ENCODE measurements at places on chromosomes 3 and 15. TPM values are rescaled to one million over a fixed set of nuclear protein-coding genes. Genes with fewer than 3 reads are reported as not detected.

DNA sequence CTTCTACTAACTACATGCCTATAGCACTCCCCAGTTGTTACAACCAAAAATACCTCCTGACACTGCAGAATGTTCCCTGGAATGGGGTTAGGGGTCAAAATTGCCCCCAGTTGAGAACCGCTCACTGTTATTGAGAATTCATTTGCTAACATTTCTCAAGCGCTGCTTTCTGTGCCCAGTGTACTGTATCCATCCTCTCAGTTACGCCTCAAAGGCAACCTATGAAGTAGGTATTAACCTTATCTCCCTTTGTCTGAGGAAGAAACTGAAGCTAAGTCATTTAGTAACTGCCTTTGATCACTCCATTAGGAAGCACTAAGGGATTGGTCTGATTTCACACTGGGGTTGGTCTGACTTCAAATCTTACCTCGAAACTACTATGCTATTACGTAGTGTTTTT is 70.1 kb downstream of the CADPS start:
- H3K27ac ChIP-seq, result no peak overlapping the region
- no peaks in the 10 kb centered on the region for H3K27me3 ChIP-seq
- H3K4me3 ChIP-seq, result no peak overlapping the region
- DNase-seq, result no peak
- H3K4me1 ChIP-seq, result no peaks in the 10 kb centered on the region
- H3K36me3 ChIP-seq, result no peaks in the 10 kb centered on the region

OSTN gene
- total RNA-seq, result not detected

DNA sequence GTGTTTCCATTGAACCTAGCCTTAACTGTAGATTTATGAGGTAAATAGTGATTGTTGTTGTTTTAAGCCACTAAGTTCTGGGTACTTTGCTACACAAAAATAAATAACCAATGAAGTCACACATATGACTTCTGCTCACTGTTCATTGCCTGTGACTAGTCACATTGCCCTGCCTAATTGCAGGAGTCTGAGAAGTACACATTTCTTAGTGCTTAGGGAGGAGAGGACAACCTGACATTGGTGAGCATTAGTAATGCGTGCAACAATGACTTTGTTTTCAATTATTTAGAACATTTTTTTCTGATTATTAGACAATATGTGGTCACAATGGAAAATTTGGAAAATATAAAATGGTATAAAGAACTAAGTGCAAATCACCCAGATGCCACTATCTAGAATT is 133.2 kb upstream of the DAZL start:
- H3K27ac ChIP-seq, result no peak overlapping the region
- H3K36me3 ChIP-seq, result no peaks in the 10 kb centered on the region
- H3K27me3 ChIP-seq, result no peaks in the 10 kb centered on the region
- no peaks in the 10 kb centered on the region for H3K4me1 ChIP-seq
- H3K4me3 ChIP-seq, result no peak overlapping the region

GRCh38 chr3:61861410-61861809 is 300.0 kb downstream of the PTPRG start:
- peaks cover 2% of the 10 kb centered on the region for H3K27me3 ChIP-seq

DNA sequence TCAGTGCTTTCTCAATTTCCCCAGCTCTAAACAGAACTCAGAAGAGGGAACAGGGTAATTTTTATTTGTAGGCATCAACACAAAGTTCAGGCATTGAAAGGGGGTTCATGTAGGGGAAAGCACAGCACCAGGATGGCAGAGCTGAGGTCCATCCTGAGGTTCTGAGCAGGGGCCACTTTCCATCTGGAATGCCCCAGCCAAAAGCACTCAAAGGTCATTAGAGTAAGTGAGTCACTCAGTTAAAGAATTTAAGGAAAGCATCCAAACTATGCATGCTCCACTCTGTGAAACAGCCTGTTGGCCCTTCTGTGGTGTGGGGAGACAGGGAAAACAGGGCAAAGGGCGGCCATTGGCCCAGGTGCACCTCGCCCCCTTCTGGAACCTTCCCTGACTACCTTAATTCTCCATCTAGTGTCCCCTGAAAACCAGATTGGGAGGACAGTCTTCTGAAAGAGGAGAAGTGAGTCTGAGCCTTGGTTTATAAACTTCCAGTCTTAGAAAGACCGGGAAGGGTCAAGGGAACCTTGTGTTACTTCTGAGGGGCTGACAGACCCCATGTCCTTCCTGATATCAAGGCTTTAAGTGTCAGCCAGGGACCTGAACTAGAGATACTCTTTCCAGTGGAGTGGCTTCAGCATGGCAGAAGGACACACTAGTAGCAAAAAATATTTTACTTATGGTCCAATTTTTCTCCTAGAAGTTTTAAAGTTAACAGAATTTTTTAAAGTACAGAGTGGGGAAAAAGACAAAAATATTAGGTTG is 133.3 kb downstream of the MYLK start:
- H3K4me3 ChIP-seq, result no peak overlapping the region
- no peak for DNase-seq
- no peaks in the 10 kb centered on the region for H3K36me3 ChIP-seq
- H3K27ac ChIP-seq, result no peak overlapping the region
- H3K27me3 ChIP-seq, result peaks cover 2% of the 10 kb centered on the region

ARHGAP31 gene
- total RNA-seq, result 11.0 TPM

C3orf70 gene
- 0.05 TPM for total RNA-seq

KNL1 gene
- total RNA-seq, result 25.3 TPM

RHO gene
- total RNA-seq, result not detected

GRCh38 chr3:151903501-151903991 is 30.1 kb downstream of the SUCNR1 start:
- no peaks in the 10 kb centered on the region for H3K36me3 ChIP-seq
- no peak for DNase-seq
- H3K4me1 ChIP-seq, result peaks cover 7% of the 10 kb centered on the region
- no peak overlapping the region for H3K27ac ChIP-seq
- H3K4me3 ChIP-seq, result no peak overlapping the region
- H3K27me3 ChIP-seq, result peaks cover 15% of the 10 kb centered on the region

KCNMB2 gene
- total RNA-seq, result not detected

DNA sequence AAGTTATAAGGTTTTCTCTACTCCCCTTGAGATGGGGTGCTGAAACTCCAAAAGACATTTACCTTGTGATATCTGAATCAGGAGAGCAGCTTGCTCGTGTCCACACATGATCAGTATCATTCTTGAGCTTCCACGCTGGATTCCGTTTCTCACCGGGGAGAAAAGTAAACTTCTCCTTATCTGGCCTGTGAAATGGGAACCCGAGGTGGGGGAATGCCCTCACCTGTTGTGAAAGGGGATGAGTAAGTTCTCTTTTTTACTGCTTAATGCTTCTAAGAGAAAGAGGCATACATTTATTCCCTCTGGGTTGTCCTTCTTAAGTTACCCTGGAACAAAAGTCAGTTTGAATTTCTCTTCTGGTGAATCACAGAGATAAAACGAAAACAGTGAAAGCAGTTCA is 440.5 kb upstream of the ADAMTS9 start:
- no peaks in the 10 kb centered on the region for H3K4me1 ChIP-seq
- H3K4me3 ChIP-seq, result no peak overlapping the region
- no peaks in the 10 kb centered on the region for H3K27me3 ChIP-seq
- H3K27ac ChIP-seq, result no peak overlapping the region

IL17RE gene
- total RNA-seq, result 1.1 TPM

DNA sequence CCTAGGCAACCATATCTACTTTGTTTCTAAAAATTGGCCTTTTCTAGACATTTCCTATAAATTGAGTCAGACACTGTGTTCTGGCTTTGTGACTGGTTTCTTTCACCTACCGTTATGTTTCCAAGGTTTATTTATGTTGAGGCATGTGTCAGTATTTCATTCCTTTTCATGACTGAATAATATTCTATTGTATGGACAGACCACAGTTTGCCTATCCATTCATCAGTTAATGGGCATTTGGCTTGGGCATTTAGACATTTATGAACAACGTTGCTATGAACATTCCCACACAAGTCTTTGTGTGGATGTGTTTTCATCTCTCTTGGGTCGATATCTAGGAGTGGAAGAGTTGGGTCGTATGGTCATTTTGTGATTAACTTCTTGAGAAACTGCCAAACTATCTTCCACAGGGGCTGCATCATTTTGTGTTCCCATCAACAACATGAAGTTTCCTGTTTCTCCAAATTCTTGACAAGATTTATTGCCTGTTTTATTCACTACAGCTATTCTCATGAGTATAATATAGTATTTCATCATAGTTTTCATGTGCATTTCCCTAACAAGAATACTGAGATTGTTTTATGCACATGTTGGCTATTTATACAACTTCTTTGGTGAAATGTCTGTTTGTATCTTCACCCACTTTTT is 3.5 kb upstream of the EFCC1 start:
- no peak overlapping the region for H3K27ac ChIP-seq
- no peak overlapping the region for H3K4me3 ChIP-seq
- H3K36me3 ChIP-seq, result no peaks in the 10 kb centered on the region
- DNase-seq, result no peak
- H3K27me3 ChIP-seq, result peaks cover 36% of the 10 kb centered on the region

NTRK3 gene
- 1.6 TPM for total RNA-seq

- no peaks in the 10 kb centered on the region for H3K27me3 ChIP-seq
- H3K36me3 ChIP-seq, result peaks cover 39% of the 10 kb centered on the region
- H3K27ac ChIP-seq, result peak overlapping the region; percentile 90
- peak overlapping the region; percentile 69 for H3K4me3 ChIP-seq
Measured at GRCh38 chr3:31636694-31637442, 104.1 kb downstream of the STT3B start.

DNA sequence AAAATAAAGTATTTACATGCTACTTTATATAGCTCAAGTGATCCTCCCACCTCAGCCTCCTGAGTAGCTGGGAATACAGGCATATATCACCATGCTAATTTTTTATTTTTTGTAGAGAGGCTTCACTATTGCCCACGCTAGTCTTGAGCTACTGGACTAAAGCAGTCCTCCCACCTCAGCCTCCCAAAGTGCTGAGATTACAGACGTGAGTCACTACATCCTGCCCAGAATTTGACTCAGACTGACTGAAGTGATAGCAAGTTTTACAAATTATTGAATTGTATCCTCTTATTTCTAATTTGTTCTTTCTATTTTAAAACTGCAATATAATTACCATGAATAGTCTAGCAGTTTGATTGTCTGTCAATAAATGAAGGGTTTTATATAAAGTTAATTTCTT is 210.3 kb upstream of the CGNL1 start:
- no peak overlapping the region for H3K4me3 ChIP-seq
- H3K36me3 ChIP-seq, result peaks cover 10% of the 10 kb centered on the region
- H3K27ac ChIP-seq, result no peak overlapping the region
- peaks cover 4% of the 10 kb centered on the region for H3K4me1 ChIP-seq
- no peak for DNase-seq

DNA sequence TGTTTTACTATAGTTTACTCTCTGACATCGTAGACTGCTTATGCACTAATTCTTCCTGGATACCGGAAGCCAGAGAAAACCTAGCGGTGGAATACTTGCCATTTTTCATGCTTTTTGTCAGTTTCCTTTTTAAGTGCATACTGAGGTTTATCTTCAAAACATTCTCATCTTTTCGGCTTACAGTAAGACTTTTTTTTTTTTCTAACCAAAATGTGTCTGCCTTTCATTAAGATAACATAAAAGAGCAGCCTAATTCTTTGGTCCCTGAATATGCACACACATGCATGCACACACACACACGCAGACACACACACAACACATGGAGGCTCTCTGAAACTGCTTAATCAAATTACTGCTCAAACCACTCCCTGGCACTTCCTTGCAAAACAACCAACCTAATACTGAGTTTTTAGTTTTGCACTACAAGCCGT is 1.3 kb downstream of the ZNF445 start:
- peak overlapping the region; percentile 94 for H3K4me3 ChIP-seq
- peak; percentile 61 for DNase-seq
- peaks cover 6% of the 10 kb centered on the region for H3K36me3 ChIP-seq
- H3K4me1 ChIP-seq, result peaks cover 26% of the 10 kb centered on the region
- H3K27me3 ChIP-seq, result no peaks in the 10 kb centered on the region
- H3K27ac ChIP-seq, result peak overlapping the region; percentile 68

DNA sequence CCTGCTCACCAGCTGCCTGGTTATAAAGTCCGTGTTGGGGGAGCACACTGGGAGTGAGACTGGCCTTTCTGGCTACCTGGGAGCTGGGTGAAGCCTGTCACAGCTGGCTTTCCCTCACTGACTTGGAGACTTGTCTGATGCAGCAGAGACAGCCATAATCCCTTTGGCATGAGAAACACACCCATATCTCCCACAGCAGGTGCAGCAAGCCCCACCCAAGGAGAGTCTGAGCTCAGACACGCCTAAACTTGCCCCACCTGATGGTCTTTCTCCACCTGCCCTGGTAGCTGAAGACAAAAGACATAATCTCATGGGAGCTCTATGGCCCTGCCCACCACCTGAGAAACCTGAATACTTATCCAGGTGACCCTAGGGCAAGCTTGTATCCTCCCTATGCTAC is 54.8 kb downstream of the NMD3 start:
- no peak overlapping the region for H3K4me3 ChIP-seq
- peaks cover 4% of the 10 kb centered on the region for H3K36me3 ChIP-seq
- no peaks in the 10 kb centered on the region for H3K4me1 ChIP-seq
- peaks cover 4% of the 10 kb centered on the region for H3K27me3 ChIP-seq
- no peak for DNase-seq
- no peak overlapping the region for H3K27ac ChIP-seq

BMF gene
- 8.4 TPM for total RNA-seq

ANKRD34C gene
- not detected for total RNA-seq

MINDY4B gene
- not detected for total RNA-seq

RAD51 gene
- total RNA-seq, result 67.5 TPM

NECTIN3 gene
- 3.0 TPM for total RNA-seq

GRCh38 chr15:42737529-42738328 is 801 bp upstream of the CDAN1 start:
- peaks cover 12% of the 10 kb centered on the region for H3K36me3 ChIP-seq
- peaks cover 9% of the 10 kb centered on the region for H3K4me1 ChIP-seq
- H3K27me3 ChIP-seq, result no peaks in the 10 kb centered on the region
- H3K4me3 ChIP-seq, result peak overlapping the region; percentile 83
- no peak for DNase-seq

OXTR gene
- 0.78 TPM for total RNA-seq

PPARG gene
- total RNA-seq, result 4.6 TPM

GRCh38 chr3:119365418-119365817 is 71.2 kb downstream of the ARHGAP31 start:
- DNase-seq, result no peak
- H3K27ac ChIP-seq, result no peak overlapping the region
- peaks cover 2% of the 10 kb centered on the region for H3K4me1 ChIP-seq
- H3K27me3 ChIP-seq, result no peaks in the 10 kb centered on the region
- H3K36me3 ChIP-seq, result no peaks in the 10 kb centered on the region
- H3K4me3 ChIP-seq, result no peak overlapping the region

- DNase-seq, result peak; percentile 94
- no peaks in the 10 kb centered on the region for H3K36me3 ChIP-seq
- H3K27ac ChIP-seq, result no peak overlapping the region
- peaks cover 53% of the 10 kb centered on the region for H3K4me1 ChIP-seq
Measured at GRCh38 chr15:78108300-78109084, 16.1 kb downstream of the SH2D7 start.

- H3K4me3 ChIP-seq, result no peak overlapping the region
- H3K4me1 ChIP-seq, result no peaks in the 10 kb centered on the region
- peaks cover 6% of the 10 kb centered on the region for H3K27me3 ChIP-seq
Measured at GRCh38 chr15:57911247-57911646, 154.3 kb downstream of the ALDH1A2 start.

Measured in activated CD4-positive, alpha-beta T cell treated with anti-CD3 and anti-CD28 coated beads, Interleukin-2, amount 10 ng/mL, durations not matched to agents 24 days and 14 days (primary cell).